ENCODE measurements at places on chromosomes 6 and 20.

DNA sequence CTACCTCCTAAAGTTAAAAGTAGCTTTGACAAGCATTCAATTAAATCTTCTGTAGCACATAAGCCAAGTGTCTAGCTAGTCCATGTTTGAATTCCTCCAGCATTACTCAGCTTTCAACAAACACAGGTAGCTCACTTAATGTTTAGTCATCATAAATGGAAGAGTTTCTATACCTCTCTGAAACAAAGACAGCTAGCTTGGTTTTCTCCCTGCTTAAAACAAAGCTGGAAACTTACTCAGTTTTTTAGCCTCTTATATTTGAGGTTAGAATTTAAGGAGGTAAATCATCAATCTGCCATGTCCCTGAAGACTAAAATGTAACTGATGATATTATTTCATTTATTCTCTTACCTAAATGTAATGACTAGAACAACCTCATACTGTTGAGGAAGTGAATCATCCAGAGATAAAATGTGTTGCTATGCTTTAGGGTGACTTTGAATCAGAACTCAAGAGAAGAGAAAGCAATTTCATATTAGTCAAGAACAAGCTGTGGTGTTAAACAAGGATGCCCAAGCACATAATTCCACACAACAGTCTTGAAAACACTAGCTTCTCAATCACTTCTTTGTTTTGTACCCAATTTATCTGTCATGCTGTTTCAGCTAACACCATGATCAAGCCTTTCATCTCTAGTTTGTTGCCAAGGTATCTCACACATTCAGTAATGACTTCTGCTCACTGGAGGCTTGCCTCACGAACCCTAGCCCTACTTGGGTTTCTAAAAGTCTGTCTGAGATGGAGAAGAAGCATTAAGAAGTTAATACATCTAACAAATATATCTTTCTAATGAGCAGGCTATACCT lies 251.9 kb downstream of the EPM2A start:
- DNase-seq, result no peak

DNA sequence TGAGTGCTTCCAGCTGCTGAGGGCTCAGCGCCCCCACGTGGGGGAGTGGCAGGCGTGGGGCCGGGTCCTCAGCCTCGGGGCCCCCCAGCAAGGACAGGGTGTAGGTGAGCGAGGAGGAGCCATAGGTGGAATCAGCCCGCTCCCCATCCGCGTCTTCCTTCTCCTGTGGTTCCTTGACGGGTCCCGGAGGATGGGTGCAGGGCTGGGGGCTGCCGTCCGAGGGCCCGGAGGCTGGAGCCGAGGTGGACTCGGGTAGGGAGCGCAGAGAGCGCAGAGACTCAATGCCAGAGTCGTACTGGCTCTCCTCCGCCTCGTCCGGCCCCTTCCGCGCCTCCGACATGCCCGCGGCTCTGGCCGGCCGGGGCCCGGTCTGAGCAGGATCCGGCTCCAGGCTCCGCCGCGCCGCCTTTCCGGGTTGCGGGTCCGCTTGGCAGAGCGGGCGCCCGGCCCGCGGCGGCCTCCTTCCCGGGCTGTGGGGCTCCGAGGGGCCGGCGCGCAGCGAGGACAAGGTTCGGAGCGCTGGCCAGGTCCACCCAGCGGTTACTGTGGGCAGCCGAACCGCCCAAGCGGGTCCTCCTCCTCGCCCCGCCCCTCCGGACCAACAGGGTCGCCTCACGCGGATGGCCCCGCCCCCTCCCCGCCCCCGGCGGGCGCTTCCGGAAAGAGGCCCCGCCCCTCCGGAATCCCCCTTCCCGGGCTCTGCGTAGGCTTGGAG lies at the start of gene NFKBIE:
Gene NFKBIE, minus strand, starts transcription at position 545 of the 715 bp plus-strand sequence. Its CDS starts 205 bp downstream, at position 340.
- peak; percentile 89 for DNase-seq

DNA sequence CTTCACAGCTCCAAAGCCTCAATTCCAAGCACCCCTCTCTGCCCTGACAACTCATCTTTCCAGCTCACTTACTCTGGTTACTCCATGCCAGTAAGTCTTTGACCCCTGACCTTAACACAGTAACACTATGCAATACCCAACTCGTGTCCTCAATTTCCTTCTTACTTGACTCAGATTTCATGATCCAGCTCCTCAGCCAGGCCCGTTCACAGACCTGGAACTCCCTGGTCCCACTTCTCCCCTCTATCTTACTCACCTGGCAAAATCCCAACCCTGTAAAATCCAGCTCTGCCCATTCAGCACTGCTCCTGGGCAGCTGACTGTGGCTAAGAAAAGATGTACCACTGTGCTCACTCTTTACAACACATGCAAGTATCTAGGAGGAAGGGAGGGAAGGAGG lies 7.9 kb downstream of the GNL1 start:
- DNase-seq, result no peak

- no peak for DNase-seq
These were observed 37.6 kb downstream of the LAMP5 start for GRCh38 chr20:9551808-9552550.

DNA sequence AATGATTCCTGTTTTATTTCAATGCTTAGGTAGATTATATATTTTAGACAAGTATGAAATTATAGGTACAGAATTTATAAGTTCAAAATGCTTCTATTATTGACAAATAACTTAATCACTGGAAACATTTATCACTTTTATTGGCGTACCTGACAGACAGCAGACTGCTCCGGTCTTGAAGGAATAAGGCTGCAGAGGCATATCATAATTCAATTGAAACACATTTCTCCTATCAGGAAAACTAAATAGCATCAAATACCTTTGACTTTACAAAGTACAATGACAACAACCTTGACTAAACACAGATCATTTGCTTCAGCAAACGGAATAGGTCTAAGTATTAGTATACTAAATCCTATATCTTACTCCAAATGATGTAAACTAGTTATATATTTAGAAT lies 91.3 kb downstream of the GRIK2 start:
- no peak for DNase-seq

Measured in DND-41 (cell line).